ENCODE measurements at places on chromosomes 3 and 15.

GRCh38 chr15:55260562-55261131, 29.0 kb downstream of the RAB27A start:
- DNase-seq, result no peak

- DNase-seq, result no peak
These were observed 447.7 kb downstream of the FGF12 start for GRCh38 chr3:192279664-192280063.

GRCh38 chr3:77686560-77686959, 646.7 kb downstream of the ROBO2 start:
- DNase-seq, result no peak

- DNase-seq, result no peak
These were observed 53.7 kb downstream of the PCSK6 start for GRCh38 chr15:101435761-101436160.

DNA sequence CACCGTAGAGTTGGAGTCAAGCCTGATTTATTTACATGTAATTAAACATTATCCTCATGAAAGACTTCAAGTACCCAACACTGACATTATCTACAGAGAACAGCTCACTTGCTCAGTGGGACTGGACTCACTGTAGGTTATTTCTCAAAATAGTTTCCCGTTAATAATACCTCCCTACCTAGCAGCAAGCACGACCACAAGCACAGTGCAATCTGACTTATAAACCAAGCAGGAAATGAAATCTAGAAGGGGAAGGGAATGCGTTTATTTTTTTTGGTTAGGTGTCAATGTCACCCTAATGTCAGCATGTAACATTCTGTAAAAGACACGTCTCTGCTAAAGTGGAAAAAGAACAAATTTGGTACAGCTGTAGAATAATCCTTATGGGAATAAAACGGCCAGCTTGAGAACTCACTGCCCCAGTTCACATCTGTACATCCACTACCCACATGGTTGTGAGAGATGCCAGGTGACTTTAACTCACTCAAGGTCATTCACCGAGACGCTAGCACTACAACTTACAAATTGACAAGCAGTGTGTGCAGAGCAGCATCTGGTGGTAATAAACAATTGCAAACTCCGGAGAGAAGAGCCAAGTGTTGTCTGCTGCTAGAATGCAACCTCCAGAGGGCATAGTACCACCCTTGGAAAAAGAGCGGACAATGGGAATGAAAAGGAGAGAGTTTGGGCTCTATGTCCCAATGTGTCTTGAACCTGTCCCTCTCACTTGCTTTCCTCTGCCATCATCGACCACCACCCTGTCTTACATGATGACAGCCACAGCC, 242.5 kb downstream of the CADPS start:
- DNase-seq, result no peak

DNA sequence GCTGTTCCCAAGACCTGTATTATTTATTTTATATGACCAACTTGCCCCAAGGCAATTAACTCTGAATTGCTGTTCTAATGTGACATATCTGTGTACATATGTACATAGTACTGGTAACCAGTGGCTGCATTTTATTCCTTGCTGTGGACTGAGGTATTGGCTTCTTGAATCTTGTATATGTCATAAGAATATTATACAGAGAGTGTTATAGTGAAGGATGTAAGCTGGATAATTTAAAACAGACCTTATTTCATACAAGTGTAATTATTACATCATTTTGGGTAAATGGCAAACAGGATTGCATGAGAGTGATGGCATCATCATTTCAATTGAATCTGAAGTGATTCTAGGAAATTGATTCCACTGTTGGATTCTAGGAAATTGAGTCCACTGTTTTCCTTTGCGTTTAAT, 32.9 kb downstream of the B3GALNT1 start:
- no peak for DNase-seq

DNA sequence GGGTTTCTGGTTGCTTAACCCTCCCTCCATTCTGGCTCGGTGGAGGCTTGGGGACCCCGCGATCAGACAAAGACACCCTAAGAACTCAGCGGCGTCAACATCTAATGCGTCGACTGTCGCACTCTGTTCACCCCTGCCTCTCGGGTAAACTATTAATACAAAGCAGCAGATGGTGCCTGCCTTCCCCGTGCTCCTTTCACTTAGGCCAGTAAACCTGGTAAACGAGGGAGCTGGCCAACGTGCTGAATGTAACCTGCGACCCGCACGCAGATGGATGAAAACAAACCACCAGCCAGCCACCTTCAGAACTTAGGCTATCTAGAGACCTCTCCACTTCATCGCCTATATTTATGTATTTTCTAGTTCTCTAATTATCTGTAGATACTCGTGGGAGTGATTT, 848 bp upstream of the CADPS start:
- peak; percentile 78 for DNase-seq

DNA sequence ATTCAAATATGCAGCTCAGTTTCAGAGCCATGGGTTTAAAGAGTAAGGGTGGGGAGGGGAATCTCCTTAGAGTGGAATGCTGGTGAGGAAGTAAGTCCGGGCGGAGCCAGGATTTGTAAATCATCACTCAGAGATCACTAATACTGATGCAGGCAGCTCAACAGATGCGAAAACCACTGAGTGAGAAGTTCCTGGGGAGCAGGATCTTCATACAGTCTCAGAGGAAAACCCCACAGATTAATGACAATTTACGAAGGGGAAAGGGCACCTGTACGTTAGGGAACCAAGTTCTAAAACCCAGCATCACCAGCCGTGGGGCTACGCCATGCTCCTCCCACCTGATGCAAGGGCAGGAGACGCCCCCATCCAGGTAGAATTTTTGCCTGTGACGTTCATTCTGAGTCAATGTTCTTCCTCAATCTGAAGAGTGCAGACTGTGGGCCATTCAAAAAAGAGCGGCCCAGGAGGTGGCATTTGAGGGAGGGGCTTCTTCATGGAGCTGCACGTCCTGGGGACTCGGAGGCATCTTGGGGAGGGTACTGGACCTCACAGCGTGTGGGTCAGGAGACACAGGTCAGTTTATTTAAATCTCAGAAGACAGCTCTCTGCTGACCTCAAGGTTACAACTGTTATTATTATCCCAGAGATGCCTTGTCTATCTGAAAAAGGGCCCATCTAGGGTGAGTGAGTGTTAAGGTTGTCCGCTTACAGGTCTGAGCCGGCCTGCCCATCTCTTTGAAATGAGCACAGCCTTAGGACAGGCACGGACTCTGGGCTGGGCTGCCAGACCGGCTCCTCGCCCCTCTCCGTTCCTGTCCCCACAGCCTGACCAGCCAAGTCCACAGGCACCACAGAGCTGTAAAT, 228.0 kb downstream of the XXYLT1 start:
- DNase-seq, result no peak

- no peak for DNase-seq
These were observed 50.9 kb downstream of the TMEM44 start for GRCh38 chr3:194582196-194582905.

Measured in neuronal stem cell (in vitro differentiated cells).